ENCODE measurements at places on chromosomes 1 and 21.

- DNase-seq, result no peak
These were observed 21.5 kb upstream of the SLC44A5 start for GRCh38 chr1:75632350-75632949.

- DNase-seq, result no peak
These were observed 99.8 kb downstream of the PTGER3 start for GRCh38 chr1:70947835-70948234.

GRCh38 chr1:163163163-163163562 lies 39.6 kb downstream of the RGS5 start:
- DNase-seq, result no peak

- no peak for DNase-seq
These were observed 10.7 kb upstream of the SLC2A5 start for GRCh38 chr1:9079988-9080704.

DNA sequence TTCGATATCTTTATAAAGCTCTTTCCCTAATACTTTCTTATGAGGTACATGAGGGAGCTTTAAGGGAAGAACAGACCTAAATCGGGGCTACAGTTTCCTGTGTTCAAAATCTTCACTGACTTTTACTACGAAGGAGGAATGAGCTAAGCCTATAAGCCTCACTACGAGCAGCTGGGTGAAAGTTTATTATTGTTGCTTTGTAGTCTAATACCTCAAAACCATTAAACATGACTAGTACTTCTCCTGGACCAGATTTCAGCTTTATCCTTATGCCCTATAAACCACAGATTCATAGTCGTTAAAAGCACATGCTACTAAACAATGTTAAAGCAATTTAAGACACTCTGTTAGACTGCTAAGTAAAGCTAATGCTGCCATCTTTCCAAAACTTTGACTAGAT lies 30.2 kb downstream of the NDC1 start:
- DNase-seq, result peak; percentile 75

DNA sequence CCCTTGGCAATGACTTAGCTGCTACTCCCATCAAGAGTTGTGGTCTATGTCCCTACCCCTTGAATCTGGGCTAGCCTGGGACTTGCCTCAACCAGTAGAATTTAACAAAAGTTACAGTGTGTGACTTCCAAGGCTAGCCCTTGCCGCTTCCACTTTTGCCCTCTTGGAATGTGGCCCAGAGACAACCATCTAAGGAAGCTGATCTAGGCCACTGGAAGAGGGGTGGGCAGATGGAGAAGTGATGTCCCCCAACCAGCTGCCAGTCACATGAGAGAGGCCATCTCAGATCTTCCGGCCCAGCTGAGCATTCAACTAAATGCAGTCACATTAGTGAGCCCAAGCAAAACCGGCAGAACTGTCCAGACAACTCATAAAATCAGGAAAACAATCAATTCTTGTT lies 115.1 kb downstream of the TOMM20 start:
- no peak for DNase-seq

DNA sequence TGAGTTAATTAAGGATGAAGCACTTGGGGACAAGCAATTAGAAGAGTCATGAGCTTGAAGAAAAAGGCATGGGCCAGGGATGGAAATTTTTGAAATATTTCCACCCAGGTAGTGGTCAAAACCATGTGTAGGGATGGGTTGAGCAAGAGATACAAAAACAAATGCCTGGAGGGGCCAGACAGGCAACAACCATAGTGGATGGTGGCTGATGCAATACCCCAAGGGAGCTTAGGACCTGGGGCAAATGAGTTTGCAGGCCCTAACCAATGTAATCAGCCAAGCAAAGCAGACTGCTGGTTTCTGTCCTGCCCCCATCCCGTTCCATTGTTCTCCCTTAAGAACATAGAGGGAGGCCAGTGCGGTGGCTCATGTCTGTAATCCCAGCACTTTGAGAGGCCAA lies 119.1 kb upstream of the FGGY start:
- no peak for DNase-seq

GRCh38 chr1:177849130-177849529 lies 120.7 kb downstream of the SEC16B start:
- DNase-seq, result no peak

- no peak for DNase-seq
These were observed 14.0 kb upstream of the ZNF697 start for GRCh38 chr1:119662034-119662437.

GRCh38 chr1:63359561-63359960 lies 7.9 kb upstream of the ALG6 start:
- DNase-seq, result no peak

- no peak for DNase-seq
These were observed 40.6 kb downstream of the SELL start for GRCh38 chr1:169670836-169671235.

DNA sequence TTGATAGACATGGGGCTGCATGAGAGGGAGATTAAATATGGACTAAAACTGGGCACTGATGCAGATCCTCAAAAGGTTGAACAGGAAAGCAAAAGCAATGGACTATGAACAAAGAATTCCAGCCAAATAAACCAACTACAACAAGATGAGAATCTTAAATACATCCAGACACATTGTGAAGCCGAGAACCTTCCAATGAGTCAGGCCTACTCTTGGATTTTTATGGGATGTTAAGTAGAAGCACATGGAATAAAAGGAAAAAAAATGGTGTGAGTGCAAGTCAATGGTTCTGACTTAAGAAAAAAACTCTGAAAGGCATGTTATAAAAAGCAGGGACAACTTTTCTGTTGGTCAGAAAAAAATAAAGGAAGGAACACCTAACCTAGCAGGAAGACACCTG lies 227.2 kb downstream of the DPYD start:
- no peak for DNase-seq

DNA sequence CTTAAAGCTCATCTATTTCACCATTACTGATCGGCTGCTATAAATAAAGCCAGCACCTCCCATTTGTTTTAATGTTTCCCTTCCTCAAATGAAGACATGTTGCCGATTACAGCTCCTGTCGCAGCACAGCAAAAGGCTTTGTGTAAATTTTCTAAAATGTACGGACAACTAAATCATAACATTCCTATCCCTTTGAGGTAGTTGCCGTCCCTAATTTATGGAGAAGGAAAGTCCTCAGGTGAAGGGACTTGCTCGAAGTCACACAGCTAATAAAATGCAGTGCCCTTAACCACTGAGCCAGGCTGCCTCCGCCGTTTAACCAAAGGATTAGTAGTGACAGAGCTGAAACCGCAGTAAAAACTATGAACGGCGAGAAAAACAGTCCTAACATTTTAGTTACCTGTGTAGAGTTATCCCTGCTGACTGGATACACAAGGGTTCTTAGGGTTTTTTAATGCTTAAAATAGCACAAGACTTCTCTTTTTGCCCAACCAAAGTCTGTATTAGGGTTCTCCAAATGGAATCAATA lies 871 bp downstream of the PINK1 start:
- DNase-seq, result no peak

- no peak for DNase-seq
These were observed 3.5 kb upstream of the ARF1 start for GRCh38 chr1:228079013-228079412.

- no peak for DNase-seq
These were observed 24.3 kb upstream of the DISP1 start for GRCh38 chr1:222790520-222790919.

DNA sequence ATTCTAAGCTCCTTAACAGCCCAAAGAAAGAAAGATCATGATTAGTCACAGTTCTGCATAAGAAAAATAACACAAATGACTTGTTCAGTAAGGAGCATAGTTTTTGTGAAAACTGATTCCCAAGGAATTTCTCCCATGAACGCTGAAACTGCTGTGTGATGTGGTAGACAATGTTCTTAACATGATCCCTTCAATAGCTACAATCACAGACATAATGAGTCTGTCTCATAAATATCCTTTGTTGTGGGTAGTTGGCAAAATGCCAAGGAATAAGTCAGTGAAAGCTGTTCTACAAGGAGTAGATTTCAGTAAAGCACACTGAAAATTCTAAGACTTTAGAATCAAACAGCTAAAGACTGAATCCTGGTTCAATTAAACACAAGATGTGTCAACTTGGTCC lies 404.8 kb downstream of the HLX start:
- DNase-seq, result peak; percentile 58

GRCh38 chr21:34850166-34850690 lies 181.4 kb downstream of the CLIC6 start:
- DNase-seq, result no peak

DNA sequence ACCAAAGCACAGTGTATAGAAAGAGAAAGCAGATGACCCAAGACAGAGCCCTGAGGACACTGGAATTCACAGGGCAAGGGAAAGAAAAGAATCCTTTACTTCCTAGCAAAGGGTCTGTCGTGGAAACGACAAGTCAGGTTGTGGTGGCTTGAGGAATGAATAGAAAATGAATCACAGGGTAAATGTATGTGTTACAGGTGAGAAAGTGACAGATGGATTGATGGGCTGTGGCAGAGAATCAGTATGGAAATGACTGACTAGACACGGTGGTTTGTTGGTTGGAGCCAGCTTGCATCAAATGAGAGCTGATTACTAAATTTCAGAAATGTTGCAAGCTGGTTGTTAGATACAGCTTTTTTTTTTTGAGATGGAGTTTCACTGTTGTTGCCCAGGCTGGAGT lies 46.9 kb downstream of the PTP4A2 start:
- no peak for DNase-seq

- no peak for DNase-seq
These were observed 243.9 kb upstream of the ZRANB2 start for GRCh38 chr1:71324671-71325267.

DNA sequence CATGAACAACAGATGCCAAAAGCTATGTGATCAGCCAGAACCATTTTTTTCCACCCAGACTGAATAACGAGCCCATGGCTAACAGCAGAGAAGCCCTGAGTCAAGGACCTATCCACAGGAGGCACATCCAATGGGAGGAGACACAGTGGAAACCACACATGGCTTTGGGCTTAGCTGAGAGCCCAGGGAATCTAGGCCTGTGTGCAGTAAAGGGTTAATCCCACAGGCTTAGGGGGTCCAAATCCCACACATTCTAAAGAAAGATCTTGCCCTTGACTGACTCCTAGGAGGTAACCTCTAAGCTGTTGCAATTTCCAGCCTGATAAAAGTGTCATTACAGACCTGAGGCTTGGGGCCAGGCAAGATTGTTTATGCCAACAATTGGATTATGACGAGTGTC lies 194.5 kb downstream of the DSCAM start:
- DNase-seq, result no peak

GRCh38 chr21:36934864-36935420 lies 31.5 kb downstream of the HLCS start:
- no peak for DNase-seq

- DNase-seq, result no peak
These were observed 270.4 kb upstream of the B3GALT2 start for GRCh38 chr1:193456811-193457280.

DNA sequence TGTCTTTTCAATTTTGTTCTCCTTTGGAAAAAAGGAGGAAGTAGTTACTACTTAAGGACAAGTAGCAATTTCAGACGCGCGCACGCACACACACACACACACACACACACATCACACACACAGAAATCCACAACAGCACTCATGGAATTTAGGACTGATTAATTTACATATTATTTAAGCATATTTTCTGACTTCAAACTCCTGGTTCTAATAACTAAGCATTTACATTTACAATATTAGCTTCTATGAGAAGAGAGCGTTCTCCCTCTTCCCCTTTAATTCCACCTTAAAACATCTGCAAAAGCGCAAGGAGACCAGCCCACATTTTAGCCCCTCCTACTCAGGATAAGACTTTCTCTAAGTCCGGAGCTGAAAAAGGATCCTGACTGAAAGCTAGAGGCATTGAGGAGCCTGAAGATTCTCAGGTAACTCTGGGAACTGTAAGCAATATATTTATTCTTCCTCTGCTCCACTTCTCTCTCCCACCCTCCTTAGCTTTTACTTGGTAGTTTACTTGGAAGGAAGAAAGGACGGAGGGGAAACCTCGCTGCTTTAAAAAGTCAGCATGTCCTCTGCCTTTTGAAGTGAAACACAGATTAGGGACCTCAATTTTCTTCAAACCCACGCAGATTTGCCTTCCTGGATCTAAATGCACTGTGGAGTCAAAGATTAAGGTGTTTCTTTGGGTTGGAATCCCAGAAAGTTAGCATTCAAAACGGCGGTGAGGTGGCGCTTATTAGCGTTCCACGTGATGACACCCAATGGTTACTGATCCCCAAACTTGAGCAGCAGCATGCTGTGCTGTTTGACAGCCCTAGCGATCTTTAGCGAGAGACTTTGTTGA lies at the start of gene PLA2G4A:
PLA2G4A (plus strand) TSS at position 339 of the 844 bp plus-strand sequence. CDS start 25,406 bp downstream, outside the sequence.
- DNase-seq, result no peak

- DNase-seq, result no peak
These were observed 181.0 kb downstream of the DISC1 start for GRCh38 chr1:231807541-231807940.

DNA sequence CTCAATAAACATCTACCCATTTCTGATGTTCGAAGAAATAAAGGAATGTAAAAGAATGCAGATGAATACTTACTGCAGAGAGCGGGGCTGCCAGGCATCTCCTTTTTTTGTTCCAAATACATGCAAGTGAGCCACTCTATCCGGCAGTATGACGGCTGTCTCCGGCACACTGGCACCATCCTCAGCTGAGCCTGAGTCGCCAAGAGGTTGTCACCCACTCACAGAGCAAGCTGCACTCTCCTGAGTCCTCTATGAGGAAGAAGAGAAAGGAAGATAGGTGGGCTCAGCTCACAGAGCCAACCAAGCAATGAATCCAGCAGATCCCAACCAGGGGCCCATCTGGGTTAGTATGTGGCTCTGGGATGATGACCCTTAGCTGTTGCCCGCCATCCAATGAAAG lies 65.3 kb downstream of the CD46 start:
- no peak for DNase-seq

GRCh38 chr1:94801919-94802546 lies 18.1 kb upstream of the SLC44A3 start:
- peak; percentile 86 for DNase-seq

GRCh38 chr1:244835276-244836134 lies at the start of gene COX20:
Gene COX20 (plus strand): TSS chr1:244835658. CDS start chr1:244835715, 57 bp downstream.
- peak; percentile 72 for DNase-seq

DNA sequence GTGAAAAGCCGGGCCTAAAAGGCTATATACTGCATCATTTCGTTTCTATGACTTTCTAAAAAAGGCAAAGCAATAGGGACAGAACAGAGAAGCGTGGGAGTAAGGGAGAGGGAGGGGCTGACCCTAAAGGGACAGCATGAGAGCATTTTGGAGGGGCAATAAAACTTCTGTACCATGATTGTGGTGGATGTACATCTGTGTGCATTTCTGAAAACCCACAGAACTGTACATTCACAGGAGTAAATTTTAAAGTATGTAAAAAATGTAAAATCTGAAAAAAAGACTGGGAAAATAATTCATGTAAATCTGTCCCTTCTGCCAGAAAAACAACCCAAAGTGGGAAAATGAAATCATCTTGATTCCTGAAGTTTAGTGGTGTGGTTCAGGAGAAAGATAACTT lies 235.4 kb downstream of the CENPF start:
- no peak for DNase-seq

GRCh38 chr1:229717786-229718576 lies 91.9 kb downstream of the URB2 start:
- no peak for DNase-seq

Data from AG04450 (cell line).